ENCODE measurements at places on chromosomes 6 and 20.
A peak's percentile ranks its signal among the peaks of the same experiment; 100 is the strongest.

- DNase-seq, result peak; percentile 75
These were observed 46.7 kb upstream of the MOCS1 start for GRCh38 chr6:39980839-39981580.

GRCh38 chr6:112205427-112206109 is 48.8 kb downstream of the LAMA4 start:
- peak; percentile 57 for DNase-seq

GRCh38 chr6:26311012-26311384 is 54.0 kb upstream of the BTN3A2 start:
- DNase-seq, result peak; percentile 64

DNA sequence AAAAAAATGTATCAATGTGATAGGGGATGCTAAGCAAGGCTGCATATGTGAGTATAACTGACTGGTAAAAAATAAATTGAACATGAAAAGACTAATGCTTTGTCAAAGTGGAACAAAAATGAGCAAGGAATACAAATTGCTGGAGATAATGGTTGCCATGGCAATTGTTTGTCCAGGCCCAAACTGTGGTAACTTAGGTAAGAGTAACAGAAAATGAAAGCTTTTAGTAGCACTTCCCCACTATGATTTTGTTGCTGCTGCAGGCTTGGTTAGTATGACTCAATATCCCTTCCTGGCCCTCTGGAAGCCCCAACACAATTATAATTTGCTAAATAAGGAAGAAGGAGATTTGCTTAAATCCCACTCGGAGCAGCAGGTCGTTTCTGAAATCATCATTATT is 577.1 kb downstream of the DOK5 start:
- no peak for DNase-seq

DNA sequence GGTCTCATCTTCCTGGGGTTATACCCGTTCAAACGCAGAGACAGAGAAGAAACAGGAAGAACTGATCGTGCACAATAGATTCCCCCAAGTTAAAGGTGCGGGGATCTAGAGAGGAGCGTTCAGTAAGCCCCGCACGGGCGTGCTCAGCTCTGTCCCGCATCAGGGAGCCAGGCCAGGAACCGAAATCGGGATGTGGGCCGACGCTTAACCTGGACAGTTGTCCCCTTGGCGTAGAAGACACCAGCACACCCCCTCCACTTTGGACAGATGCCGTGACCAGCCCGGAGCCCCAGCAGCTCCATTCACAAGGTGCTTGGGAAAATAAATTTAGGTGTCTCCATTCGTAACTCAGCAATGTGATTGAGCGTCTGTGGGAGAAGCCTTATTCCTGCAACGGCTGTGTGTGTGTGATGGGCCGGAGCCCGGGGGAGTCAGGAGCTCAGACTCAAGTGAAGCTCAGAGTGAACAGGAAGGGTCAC is 24.0 kb upstream of the GATA5 start:
- no peak for DNase-seq

- no peak for DNase-seq
These were observed 48.3 kb upstream of the MRAP2 start for GRCh38 chr6:83985308-83985713.

All from GM23248 (cell line).